ENCODE measurements at places on chromosomes 2 and 18.

GRCh38 chr2:214775971-214776370 lies 33.5 kb downstream of the BARD1 start:
- DNase-seq: no peak

- DNase-seq: no peak
These were observed 7.8 kb upstream of the ANXA4 start for GRCh38 chr2:69734035-69734611.

GRCh38 chr18:76948345-76948744 lies 126.0 kb downstream of the ZNF236 start:
- no peak for DNase-seq

DNA sequence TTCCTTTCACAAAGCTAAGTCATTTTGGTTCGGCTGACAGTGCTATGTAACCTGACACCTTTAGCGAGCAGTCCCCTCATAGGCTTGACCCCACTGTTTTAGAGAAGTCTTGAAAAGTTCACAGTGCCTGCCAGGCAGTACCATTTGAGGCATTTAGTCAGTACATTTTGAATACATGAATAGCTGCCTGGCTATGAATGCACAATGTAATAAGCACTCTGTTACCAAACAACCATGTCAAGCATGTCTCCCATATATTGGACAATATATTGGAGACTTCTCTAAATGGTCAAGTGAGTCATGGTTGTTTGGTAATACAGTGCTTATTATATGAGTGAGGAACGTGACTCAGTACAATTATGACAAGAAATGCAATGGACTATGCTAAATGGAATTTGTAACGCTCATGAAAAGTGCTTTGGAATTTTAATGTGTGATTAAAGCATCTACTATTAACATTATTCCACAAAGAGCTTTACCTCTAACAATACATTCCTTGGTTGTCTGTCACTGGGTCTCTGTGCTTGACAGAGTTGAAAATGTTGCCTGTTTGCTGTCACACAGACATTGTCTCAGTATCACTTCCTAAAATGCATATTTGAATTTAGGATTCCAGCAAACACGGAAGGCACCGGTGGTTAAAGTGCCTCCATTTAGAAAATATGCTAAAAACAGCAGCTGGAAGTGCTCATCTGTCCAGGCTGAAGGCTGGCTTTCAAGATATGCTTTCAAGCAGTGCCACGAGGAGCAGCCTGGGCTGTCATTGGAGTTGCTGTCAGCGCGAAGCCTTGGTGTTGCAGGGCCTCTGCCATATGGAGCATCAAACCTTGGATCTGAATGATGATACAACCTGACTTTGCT lies 458.6 kb downstream of the FBXO15 start:
- DNase-seq: no peak

DNA sequence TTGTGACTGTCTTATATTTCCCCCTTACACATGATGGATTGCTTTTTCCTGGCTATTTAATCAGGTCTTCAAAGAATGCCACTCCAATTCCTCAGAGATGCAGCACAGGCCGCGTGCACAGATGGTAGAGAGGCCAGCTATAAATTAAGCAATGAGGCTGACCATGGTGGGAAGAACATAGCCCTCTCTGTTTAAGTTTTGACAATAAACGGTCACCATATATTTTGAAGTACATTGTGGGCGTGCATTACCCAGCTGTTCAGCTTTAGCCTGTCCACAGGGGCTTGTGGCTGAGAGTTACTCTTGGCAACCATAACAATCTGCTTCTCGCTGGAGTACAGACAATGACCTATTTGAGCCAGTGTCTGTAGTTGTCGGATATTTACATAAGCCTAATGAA lies 730.8 kb downstream of the DCC start:
- DNase-seq: no peak

- DNase-seq: no peak
These were observed 104.2 kb downstream of the SPTBN1 start for GRCh38 chr2:54560146-54560881.

- DNase-seq: no peak
These were observed 149.2 kb upstream of the NCK2 start for GRCh38 chr2:105595536-105595935.
